Activated B cell treated with CpG ODN at 0.5 μM for 24 hours (primary cell): ENCODE measurements at places on chromosomes 7 and 10.
A peak's percentile ranks its signal among the peaks of the same experiment; 100 is the strongest.

DNA sequence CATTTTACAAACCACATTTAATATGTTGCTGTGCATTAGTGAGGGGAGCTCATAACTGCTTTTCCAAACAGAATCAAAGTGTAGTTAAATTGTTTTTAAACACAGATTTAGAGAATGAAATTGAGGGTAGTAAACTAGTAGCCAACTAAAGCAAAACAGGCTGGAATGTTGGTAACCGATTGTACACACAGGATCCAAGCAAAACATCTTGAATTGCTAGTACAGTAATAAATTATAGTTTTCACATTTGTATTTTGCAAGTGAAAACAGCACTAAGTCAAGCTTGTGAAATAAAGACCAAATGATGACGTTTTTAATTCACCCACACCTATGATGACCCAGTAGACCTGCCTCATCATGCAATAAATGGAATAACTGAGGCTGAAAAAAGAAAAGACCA lies 198.3 kb downstream of the HDAC9 start:
- no peaks in the 10 kb centered on the region for H3K27me3 ChIP-seq
- no peak overlapping the region for H3K4me3 ChIP-seq
- H3K4me1 ChIP-seq, result no peaks in the 10 kb centered on the region
- H3K36me3 ChIP-seq, result peaks cover 28% of the 10 kb centered on the region

DNA sequence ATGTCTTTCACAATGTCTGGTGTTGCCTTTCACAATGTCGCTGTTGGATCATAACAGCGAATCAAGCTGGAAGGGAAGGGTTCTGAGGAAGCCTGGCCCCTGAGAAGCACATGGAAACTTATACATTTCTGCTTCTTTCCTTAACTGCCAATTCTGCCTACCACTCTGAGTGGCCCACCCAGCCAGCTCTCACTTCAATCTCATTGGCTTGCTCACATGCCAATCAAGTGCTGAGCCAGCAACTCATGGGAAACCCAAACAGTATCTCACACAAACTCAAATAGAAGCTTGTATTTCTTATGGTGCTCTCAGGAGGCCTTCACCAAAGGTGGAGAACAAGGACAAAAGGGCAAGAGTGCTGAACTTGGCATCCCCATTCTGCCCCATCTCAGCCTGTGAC lies 117.4 kb upstream of the GPR26 start:
- peaks cover 8% of the 10 kb centered on the region for H3K27me3 ChIP-seq
- H3K27ac ChIP-seq, result no peak overlapping the region
- H3K4me3 ChIP-seq, result no peak overlapping the region
- DNase-seq, result no peak

GRCh38 chr10:59894114-59894513 lies 12.2 kb downstream of the CCDC6 start:
- H3K4me1 ChIP-seq, result peaks cover 77% of the 10 kb centered on the region
- H3K36me3 ChIP-seq, result peaks cover 32% of the 10 kb centered on the region
- peak overlapping the region; percentile 18 for H3K27ac ChIP-seq
- no peak overlapping the region for H3K4me3 ChIP-seq
- no peaks in the 10 kb centered on the region for H3K27me3 ChIP-seq

GRCh38 chr7:15326044-15326644 lies 235.7 kb downstream of the AGMO start:
- H3K27me3 ChIP-seq, result no peaks in the 10 kb centered on the region
- H3K27ac ChIP-seq, result no peak overlapping the region
- no peak for DNase-seq
- no peaks in the 10 kb centered on the region for H3K36me3 ChIP-seq
- H3K4me3 ChIP-seq, result no peak overlapping the region

GRCh38 chr10:119872610-119872859 lies at the start of gene MCMBP:
TSS of gene MCMBP (minus strand) at chr10:119872843. CDS start at chr10:119872584, 259 bp downstream.
- peak within 1 kb of the TSS; percentile 89 for H3K4me3 ChIP-seq
- H3K27ac ChIP-seq, result peak within 1 kb of the TSS; percentile 85

DNA sequence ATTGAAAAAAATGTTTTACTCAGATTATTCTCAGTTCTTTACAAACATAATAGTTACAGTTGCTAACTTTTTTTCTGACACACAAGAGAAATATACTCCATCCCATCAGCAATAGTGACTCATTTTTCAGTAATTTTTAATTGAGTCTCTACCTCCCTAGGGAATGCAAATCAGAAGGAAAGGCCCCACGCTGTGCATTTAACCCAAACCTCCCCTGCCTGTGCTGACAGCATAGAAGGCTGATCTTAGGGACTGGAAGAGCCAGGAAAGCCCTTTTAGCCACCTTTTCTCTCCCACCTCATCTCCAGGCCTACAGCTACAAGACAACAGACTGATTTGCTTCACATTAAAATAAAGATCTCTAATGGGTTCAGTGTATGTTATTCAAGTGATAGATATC lies 24.7 kb upstream of the PIK3CG start:
- H3K27me3 ChIP-seq, result no peaks in the 10 kb centered on the region
- H3K4me3 ChIP-seq, result no peak overlapping the region
- no peak for DNase-seq
- H3K4me1 ChIP-seq, result peaks cover 29% of the 10 kb centered on the region
- H3K27ac ChIP-seq, result peak overlapping the region; percentile 38

GRCh38 chr7:102431617-102432298 lies 1.6 kb upstream of the ORAI2 start:
- H3K36me3 ChIP-seq, result peaks cover 17% of the 10 kb centered on the region
- H3K4me3 ChIP-seq, result peak overlapping the region; percentile 79
- H3K27me3 ChIP-seq, result no peaks in the 10 kb centered on the region

GRCh38 chr10:121062115-121062514 lies 211.0 kb downstream of the WDR11 start:
- H3K27me3 ChIP-seq, result peaks cover 5% of the 10 kb centered on the region
- H3K4me3 ChIP-seq, result no peak overlapping the region
- no peak overlapping the region for H3K27ac ChIP-seq

GRCh38 chr10:64535131-64535867 lies 1014.1 kb downstream of the REEP3 start:
- H3K27ac ChIP-seq, result no peak overlapping the region
- no peak overlapping the region for H3K4me3 ChIP-seq

GRCh38 chr7:86833360-86833759 lies 189.7 kb downstream of the GRM3 start:
- no peaks in the 10 kb centered on the region for H3K36me3 ChIP-seq
- H3K4me3 ChIP-seq, result no peak overlapping the region
- H3K27me3 ChIP-seq, result peaks cover 5% of the 10 kb centered on the region

GRCh38 chr7:27395626-27396025 lies 153.0 kb downstream of the EVX1 start:
- no peaks in the 10 kb centered on the region for H3K36me3 ChIP-seq
- peaks cover 13% of the 10 kb centered on the region for H3K27me3 ChIP-seq
- no peak overlapping the region for H3K27ac ChIP-seq
- peaks cover 8% of the 10 kb centered on the region for H3K4me1 ChIP-seq
- no peak for DNase-seq

GRCh38 chr10:6002809-6003510 lies 25.6 kb upstream of the IL15RA start:
- H3K27me3 ChIP-seq, result peaks cover 5% of the 10 kb centered on the region
- no peak for DNase-seq
- H3K36me3 ChIP-seq, result no peaks in the 10 kb centered on the region
- H3K4me3 ChIP-seq, result no peak overlapping the region

DNA sequence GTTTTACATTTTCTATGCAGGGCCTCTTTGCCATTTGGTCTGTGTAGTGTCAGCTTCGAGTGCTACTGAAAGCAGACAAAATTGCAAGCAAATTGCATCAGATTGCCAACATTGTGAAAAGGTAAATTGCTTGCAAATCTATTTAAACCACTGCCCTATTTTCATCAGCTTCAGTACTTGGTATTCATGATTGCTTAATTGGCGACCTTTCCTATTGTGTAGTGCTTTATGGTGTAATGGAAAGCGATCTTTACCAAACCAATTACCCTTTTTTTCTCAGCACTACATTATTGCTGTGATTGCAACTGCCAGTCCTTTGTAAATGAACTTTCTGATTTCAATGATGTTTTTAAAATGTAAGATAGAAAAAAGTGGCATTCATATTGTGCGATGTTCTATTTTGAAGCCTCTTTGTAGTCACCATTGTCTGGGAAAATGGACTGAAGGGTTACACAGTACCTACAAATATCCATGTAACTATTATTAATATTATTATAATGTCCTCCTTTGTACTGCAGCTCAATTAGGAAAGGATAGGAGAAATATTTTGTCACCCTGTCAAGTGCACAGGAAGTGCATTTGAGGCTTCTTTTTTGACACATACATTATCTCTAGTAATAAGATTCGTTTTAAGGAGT lies 177.7 kb upstream of the SP8 start:
- no peaks in the 10 kb centered on the region for H3K27me3 ChIP-seq
- no peaks in the 10 kb centered on the region for H3K36me3 ChIP-seq
- no peaks in the 10 kb centered on the region for H3K4me1 ChIP-seq
- no peak for DNase-seq

DNA sequence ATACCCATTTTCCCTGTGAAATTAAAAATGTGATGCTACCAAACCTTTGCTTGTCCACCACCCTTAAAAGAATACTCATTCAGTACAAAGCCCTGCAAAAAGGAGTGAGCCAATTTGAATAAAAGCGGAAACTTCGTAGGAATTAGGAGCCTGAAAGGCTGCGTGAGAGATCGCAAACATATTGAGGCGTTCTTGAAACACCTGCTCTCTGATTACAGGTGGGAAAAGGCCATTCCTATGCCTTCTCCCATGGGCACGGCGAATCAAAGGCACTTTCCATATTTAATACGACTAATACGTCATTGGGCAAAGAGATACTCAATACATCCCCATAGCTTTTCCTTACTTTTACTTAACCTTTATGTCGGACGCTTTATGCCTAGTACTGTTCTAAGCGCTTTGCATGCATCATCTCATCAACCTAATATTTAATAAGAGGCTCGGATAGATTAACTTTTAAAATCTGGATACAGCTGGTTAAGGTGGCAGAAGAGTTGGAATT lies 30.9 kb upstream of the KMT2E start:
- H3K36me3 ChIP-seq, result peaks cover 34% of the 10 kb centered on the region
- H3K27ac ChIP-seq, result peak overlapping the region; percentile 99
- no peak for DNase-seq
- no peaks in the 10 kb centered on the region for H3K27me3 ChIP-seq

DNA sequence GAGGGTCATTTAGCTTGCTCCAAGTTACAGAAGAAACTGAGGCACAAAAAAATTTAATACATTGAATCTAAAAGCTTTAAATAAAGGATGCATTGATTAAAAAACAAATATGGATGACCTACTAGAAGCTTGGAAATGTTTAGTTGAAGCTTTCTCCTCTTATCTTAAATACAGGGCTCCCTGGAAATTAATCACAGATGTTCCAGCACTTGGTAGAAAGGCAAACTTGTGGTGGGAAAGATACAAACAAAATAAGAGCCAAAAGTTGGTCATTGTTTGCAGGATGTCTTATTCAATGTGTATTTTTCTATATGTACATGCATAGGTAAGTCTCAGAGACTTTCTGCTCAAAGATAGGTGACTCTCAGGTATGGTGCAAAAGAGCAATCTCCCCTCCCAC lies 40.7 kb upstream of the LYZL1 start:
- H3K4me1 ChIP-seq, result no peaks in the 10 kb centered on the region
- no peak overlapping the region for H3K4me3 ChIP-seq
- H3K27me3 ChIP-seq, result peaks cover 10% of the 10 kb centered on the region
- H3K27ac ChIP-seq, result no peak overlapping the region

GRCh38 chr10:132269266-132270230 lies 38.2 kb downstream of the STK32C start:
- no peaks in the 10 kb centered on the region for H3K27me3 ChIP-seq
- no peaks in the 10 kb centered on the region for H3K36me3 ChIP-seq
- H3K27ac ChIP-seq, result no peak overlapping the region
- H3K4me3 ChIP-seq, result no peak overlapping the region

GRCh38 chr7:151813997-151814396 lies 62.9 kb downstream of the PRKAG2 start:
- H3K27me3 ChIP-seq, result no peaks in the 10 kb centered on the region
- no peak for DNase-seq

DNA sequence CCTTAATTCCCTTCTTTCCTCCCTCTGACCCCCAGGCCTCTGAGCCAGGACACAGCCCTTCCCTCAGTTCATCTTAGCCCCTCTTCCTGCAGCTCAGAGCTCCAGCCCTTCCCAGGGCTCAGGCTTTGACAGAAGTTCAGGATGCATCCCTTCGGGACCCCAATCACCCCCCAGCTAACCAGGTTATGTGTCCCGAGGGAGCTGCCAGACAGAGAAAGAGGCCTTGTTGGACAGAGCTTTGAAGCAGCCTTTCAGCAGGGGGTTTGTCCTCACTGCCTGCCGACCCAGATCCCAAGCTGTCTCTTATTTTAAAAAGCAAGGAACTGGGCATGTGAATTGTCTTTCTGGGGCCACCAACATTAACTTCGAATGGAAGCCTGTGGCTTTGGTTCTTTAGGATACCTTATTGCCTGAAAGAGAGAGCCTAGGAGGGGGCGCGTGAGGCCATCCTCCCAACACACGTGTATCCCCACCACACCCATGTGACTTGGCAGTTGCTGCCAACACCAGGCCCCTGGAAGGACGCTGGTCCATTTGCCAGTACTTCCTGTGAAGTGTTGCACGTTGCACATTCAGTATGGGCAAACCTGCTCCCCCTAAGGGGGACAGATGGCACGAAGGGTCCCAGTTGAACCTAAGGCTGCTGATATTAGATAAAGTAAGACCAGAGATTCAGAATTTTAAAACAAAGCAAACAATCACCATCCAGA lies 858 bp downstream of the CCDC136 start:
- peaks cover 10% of the 10 kb centered on the region for H3K4me1 ChIP-seq
- no peaks in the 10 kb centered on the region for H3K36me3 ChIP-seq
- no peak overlapping the region for H3K27ac ChIP-seq
- DNase-seq, result no peak
- H3K4me3 ChIP-seq, result peak overlapping the region; percentile 55
- no peaks in the 10 kb centered on the region for H3K27me3 ChIP-seq

GRCh38 chr7:44161371-44161770 lies 20.2 kb upstream of the MYL7 start:
- H3K27ac ChIP-seq, result no peak overlapping the region
- no peaks in the 10 kb centered on the region for H3K4me1 ChIP-seq
- no peaks in the 10 kb centered on the region for H3K36me3 ChIP-seq

- no peaks in the 10 kb centered on the region for H3K4me1 ChIP-seq
- DNase-seq, result no peak
- no peaks in the 10 kb centered on the region for H3K36me3 ChIP-seq
- peaks cover 6% of the 10 kb centered on the region for H3K27me3 ChIP-seq
Observed at GRCh38 chr10:95505084-95505610, 56.0 kb downstream of the SORBS1 start.

DNA sequence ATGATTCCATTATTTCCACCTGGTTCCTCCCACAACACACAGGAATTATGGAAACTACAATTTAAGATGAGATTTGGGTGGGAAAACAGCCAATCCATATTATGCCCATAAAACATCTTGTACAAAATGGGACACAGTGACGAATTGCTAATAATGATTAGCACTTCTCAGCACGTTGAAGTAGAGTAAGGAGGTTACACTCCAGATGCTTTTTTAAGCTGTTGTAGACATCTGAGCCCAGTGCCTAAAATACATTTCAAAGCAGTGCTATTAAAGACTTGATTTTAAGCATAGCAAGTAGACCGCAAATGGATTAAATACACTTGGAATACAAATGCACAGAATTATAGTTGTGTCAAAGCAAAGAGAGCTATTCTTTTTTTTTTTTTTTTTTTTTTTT lies 105.9 kb downstream of the AASS start:
- no peak overlapping the region for H3K4me3 ChIP-seq
- DNase-seq, result no peak
- no peaks in the 10 kb centered on the region for H3K4me1 ChIP-seq
- H3K27ac ChIP-seq, result no peak overlapping the region
- no peaks in the 10 kb centered on the region for H3K36me3 ChIP-seq

GRCh38 chr7:77457779-77458178 lies 41.6 kb upstream of the GSAP start:
- no peaks in the 10 kb centered on the region for H3K27me3 ChIP-seq
- peaks cover 6% of the 10 kb centered on the region for H3K4me1 ChIP-seq
- DNase-seq, result no peak
- H3K36me3 ChIP-seq, result no peaks in the 10 kb centered on the region
